ENCODE measurements at places on chromosomes 12 and 14.

GRCh38 chr12:51891843-51892242, 3.9 kb downstream of the ANKRD33 start:
- no peak for DNase-seq

DNA sequence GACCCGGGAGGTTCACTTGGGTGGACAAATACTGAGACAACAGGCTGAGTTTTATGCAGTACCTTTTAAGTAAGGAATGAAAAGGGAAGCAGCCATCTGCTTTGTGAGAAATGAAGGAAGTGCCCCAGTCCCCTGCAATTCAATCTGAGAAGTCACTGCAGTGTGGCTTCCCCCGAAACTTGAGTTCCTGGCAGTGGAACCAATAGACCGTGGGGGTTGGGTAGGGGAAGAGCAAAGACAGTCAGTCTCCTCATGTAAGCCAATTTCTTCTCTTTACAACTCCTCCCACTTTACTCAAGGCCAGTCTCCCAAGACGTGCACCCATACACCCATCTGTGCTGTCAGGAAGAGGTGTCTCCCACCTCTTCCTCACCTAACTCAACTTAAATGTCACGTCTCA, 206.5 kb downstream of the BCAT1 start:
- DNase-seq, result peak; percentile 52

DNA sequence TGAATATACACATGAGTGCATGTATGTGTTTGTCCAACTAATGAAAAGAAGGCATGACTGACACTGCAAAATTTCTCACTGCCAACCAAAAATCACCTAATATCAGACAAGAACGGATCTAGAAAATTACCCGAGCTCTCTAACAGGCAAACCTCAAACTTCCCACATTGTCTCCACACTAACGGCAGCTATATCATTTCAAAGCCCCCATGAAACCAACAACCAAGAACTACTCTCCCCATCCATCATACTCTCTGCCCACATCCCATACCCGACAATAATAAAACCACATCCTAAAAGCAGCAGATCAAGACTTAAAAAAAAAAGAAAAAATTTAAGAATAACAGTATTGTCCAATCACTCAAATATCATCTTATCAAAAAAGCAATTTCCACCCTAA, 227.1 kb downstream of the CEP128 start:
- DNase-seq, result no peak

DNA sequence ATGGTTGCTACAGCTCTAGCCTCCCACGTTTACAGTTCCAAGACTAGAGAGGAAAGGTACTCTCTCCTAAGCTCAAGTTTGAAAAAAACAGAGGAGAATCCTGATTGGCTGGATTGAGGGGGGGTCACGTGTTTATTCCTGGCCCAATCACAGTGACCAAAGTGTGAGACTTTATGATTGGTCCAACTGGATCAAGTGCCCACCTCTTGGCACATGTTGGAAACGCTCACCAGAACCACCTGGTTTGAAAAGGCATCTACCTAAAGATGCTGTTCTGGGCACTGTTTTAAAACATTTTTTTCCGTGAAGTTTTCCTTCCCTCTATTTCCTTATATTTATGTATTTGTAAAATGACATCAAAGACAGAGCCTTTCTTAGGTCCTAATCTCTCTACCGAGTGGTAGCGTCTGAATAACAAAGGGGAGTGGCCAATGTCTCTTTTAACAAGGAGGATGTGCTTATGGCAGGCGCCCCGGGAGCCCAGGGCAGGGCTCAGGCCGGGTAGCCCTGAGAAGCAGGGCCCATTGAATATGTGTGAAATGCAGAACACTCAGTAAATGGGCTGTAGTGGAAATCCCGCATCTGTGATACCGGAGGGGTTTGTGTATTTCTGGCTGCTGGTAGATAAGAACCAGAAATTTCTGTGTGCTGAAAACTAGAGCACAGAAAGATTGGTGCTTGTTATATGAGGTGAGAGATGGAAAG, 146.2 kb downstream of the ATP23 start:
- no peak for DNase-seq

- no peak for DNase-seq
Observed at GRCh38 chr12:122981036-122981471, 573 bp downstream of the ARL6IP4 start.

- DNase-seq, result no peak
Observed at GRCh38 chr12:1584326-1584725, 10.1 kb downstream of the FBXL14 start.

DNA sequence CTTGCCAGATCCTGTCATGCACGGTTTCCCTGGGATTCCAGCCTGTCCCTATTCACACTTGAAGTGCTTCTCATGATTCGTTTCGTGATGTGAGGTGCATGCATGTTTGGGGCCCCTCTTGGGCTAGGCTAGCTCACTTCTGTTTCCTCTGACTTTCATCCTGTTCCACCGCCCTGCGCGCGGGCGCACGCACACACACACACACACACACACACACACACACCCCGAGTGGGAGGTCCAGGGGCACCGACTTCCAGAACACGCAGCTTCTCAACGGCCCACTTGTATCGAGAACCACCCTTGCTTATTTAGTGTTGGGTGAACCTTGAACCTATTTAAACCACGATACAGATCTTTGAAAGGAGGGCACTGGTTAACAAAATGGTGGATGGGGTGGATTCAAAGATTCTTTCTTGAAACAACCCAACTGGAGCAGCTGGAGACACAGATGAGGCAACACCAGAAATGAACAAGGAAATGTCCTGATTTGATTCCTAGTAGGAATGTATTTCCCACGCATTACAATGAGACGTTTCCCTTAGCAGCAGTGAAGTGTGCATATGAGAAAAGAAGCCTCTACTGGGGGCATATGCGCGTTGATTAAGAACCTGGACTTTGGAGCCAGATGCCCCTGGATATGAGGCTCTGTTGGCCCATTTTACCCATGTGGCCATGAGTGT, 16.3 kb downstream of the ELK3 start:
- DNase-seq, result no peak

GRCh38 chr12:48688836-48689235, 6.8 kb upstream of the KANSL2 start:
- no peak for DNase-seq
